Fibroblast of upper back skin (primary cell): ENCODE measurements at places on chromosomes 4 and X.
A peak's percentile ranks its signal among the peaks of the same experiment; 100 is the strongest.

GRCh38 chr4:3329887-3330286, 37.1 kb downstream of the RGS12 start:
- DNase-seq, result no peak

DNA sequence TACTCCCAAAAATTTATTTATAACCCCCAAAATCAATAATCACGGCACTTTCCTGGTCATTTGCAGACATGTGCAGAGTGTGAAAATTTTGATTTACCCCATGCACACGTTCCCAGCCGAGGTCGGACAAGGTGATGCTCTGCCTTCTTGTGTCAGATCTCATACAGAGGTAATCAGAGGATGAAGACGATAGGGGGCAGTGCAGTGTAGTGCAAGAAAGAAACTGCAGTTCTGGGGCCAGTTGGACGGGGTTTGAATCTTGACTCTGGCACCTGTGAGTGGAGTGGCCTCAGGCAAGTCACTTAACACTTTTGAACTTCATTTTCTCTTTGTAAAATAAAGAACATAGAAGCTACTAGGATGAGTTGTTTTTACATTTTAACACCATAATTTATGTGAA, 88.4 kb downstream of the FRMPD3 start:
- peak; percentile 49 for DNase-seq

DNA sequence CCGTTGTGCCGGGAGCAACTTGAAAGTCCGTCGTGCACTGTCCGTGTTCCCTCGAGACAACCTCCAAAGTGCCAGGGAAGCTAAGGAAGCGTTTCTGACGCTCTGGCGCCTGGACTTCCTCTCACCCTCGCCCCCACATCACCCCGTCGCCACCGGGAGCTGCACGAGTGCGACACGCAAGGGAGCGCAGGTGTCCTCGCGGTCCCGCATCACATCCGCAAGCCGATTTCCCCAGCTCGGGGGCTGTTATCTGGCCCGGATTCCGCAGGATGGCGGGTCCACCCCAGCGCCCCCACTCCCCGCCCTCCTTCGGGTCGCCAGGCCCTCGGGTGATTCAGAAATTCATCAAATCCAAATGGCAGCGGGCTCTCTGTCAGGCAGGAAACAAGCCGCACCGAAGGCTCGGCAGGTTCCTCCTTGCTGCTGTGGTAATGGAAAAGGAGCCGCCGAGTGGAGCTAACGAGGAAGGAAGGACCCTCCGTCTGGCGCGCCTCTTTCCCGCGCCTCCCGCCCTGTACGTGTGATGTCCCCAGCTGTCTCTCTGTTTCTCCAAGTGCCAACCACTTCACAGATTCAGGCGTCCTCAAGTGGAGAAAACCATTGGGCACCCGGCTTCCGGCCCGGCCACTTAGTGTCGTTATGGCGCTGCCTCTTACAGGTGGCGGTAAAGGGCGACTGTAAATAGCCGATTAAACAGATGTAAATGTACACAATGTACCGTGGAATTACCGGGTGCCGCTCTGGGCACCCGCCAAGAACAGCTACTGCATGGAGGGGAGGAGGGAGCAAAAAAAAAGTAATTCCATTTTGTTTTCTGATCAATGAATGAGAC, 921 bp upstream of the SETD7 start:
- DNase-seq, result no peak

DNA sequence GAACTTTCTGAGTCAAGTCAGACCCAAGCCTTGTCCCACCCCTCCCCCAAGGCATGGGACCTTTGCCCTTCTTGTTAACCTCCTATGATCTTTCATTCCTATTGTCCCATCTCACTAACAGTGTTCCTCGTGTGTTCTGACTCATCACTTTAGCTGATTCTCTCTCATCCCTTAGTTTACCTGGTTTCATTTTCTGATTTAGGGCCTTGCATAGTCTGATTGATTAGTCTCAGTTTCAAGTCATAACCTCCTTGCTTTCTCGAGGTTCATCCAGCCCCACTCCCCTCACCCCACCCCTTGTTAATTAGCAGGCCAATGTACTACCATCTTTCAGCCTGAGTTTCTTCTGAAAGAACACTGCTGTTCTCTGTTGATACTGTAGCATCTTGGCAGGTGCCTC, 517.4 kb downstream of the RPA4 start:
- no peak for DNase-seq

- no peak for DNase-seq
These were observed 173.4 kb upstream of the KIT start for GRCh38 chr4:54484383-54484782.

DNA sequence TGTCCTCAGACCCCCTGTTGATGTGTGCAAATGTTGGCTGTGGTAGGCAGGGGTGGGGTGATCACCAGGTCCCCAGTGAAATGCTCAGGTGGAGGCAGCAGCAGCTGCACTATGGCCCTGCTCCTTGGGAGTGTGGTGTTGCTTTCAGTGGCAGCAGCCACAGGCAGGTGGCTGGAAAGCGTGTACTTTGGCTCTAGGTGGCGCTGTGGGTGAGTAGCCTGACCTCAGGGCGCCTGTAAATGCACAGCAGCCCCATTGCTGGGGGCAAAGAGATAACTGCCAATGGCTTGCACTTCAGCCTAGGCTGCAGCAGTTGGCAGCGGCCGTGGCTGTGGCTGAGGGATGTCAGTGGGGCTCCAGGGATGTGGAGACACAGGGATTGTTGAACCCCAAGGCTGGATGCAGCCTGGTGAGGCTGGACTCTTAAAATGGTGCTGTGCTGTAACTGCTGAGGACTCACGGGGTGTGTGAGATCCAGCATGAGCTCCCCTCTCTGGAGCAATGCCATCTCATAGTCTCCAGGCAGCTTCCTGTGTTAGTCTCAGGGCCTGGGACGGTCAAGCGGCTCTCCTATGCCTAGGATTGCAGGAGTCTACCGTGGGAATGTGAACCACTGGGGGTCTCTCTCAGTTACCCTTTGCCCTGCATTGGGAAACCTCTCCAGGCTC, 421.7 kb upstream of the HTR2C start:
- no peak for DNase-seq

GRCh38 chr4:7649741-7650531, 215.2 kb upstream of the PSAPL1 start:
- DNase-seq, result peak; percentile 98

- no peak for DNase-seq
These were observed 203.4 kb downstream of the CCSER1 start for GRCh38 chr4:90330546-90330945.

GRCh38 chr4:118732591-118733330, 47.6 kb downstream of the METTL14 start:
- peak; percentile 42 for DNase-seq

DNA sequence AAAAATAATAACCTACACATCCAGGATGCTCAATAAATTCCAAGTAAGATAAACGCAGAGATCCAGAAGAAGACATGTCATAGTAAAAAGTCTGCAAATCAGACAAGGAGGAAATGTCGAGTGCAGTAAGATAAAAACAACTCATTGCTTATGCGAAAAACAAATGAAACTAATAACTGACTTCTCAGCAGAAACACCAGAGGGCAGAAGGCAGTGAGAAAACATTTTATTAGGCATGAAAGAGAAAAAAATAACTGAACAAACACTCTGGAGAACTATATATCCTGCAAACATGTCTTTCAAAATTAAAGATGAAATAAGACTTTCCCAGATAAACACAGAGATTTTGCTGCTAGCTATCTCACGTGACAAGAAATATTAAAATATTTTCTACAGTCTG, 201.3 kb upstream of the CTSO start:
- no peak for DNase-seq

- DNase-seq, result peak; percentile 36
These were observed 59.3 kb downstream of the AMMECR1 start for GRCh38 chrX:110258552-110258951.

DNA sequence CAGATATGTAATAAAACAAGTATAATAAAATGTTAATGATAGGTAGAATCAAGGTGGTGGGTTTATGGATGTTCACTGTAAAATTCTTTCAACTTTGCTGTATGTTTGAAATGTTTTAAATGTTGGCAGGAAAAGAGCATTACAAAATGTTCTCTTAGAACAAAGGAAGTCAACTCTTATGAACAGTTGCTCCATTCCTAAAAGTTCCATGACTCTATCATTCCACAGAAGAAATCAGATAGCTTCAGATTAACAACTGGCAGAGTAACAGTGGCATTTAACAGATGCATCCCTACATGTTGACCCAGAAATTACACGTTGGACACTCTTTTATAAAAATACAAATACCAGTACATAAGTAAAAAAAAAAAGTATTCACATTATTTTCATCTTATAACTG, 2023.7 kb downstream of the ARAP2 start:
- no peak for DNase-seq

GRCh38 chr4:115275615-115276014, 162.2 kb upstream of the NDST4 start:
- no peak for DNase-seq

DNA sequence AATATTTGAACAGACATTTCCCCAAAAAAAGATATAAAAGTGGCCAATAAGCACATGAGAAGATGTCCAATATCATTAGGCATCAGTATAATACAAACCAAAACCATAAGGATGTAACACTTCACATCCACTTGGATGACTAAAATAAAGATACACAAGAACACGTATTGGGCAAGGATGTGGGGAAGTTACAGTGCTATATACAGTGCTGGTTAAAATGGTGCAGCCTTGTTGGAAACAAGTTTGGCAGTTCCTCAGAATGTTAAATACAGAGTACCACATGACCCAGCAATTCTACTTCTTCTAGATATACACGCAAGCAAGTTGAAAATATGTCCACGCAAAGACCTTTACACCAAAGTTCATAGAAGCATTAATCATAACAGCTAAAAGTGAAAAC, 58.9 kb downstream of the HAUS3 start:
- no peak for DNase-seq

- peak; percentile 64 for DNase-seq
These were observed at the start of gene MGST2 for GRCh38 chr4:139665690-139666529. MGST2 (plus strand) TSS chr4:139665819; CDS start chr4:139666020, 201 bp downstream.
